ENCODE measurements at places on chromosomes 11 and 22.

GRCh38 chr11:76707293-76707825, 36.8 kb upstream of the LRRC32 start:
- DNase-seq, result no peak

DNA sequence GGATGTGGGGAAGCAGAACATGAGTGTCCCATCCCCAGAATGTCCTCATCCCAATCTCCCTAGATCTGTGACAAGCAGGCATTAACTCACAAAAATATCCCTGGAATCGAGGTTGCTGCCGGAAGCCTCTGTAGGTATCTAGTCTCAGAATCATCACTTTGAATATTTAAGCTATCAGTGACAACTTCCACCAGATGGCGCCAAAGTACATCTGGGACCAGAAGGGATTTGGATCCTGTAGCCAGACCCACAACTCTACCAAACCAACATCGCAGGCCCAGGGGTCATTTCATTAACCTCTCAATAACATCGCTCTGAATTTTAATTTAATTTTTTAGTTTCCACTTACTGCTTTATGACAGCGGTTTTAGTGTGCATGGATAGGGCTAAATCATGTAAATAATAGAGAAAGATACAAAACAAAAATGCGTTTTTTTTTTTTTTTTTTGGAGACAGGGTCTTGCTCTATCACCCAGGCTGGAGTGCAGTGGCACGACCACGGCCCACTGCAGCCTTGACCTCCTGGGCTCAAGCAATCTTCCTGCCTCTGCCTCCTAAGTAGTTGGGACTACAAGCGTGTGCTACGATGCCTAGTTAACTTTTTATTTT, 1.1 kb upstream of the EXT2 start:
- DNase-seq, result peak; percentile 89

- no peak for DNase-seq
These were observed 309.2 kb downstream of the FAT3 start for GRCh38 chr11:92533657-92534335.

DNA sequence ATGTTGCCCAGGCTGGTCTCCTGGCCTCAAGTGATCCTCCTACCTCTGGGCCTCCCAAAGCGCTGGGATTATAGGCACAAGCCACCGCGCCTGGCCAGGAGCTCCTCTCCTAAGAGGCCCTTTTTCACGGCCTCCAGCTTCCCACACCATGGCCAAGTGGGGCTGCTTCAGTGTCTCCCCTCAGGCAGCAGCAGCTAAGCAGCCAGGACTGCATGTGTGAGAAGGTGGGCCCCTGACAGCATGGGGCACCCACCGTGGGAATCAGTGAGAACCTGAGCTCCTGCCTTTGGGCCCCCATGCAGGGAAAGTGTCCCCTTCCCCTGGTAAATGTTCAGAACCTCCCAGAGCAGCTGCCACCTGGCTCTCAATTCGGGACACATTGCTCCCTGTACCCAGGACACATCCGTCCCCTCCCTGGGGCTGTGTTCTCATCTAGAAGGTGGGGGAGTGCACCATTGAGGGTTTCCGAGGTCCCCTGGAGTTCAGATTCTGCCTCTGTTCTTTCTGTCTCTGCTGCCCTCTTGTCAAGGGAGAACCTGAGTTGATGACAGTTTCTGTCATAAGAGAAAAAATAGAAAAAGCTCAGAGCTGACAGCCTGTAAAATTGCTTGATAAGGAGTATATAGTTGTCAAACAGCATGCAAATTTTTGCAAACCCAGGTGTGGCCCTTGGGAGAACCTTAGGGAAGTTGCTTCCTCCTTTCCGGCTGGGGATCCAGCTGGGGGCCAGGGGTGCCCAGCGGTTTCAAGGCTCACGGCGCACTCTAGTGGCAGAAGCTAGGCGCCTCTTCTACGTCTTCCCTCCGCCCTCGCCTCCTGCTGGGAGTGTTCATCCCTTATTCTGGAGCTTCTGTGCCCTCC, 29.7 kb downstream of the FAM83F start:
- DNase-seq, result peak; percentile 73

DNA sequence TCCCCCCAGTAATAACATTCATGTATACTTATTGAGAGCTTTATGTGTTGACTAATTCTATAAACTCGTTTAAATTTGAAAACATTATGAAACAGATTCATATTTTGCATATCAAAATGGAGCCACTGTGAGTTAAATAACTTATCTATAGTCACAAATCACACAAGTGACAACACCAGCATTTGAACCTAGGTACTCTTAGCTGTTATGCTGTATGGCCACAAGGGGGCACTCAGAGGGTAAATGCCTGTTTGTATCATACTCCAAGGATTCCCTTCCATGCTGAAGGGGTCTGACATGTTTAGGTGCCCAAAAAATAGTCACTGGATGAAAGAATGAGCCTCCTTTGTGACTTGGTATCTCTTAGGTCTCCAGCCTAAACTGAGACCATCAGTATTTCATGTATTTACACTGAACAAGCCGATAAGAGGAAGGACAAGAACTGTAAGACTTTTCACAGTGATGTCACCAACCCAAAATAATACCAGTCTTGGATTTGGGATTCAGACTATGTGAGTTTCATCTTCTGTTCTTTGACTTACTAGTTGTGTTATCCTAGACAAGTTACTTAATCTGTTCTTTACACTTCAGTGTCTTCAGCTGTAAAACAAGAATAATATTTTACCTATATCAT, 12.2 kb upstream of the OR52D1 start:
- peak; percentile 76 for DNase-seq

GRCh38 chr11:113675003-113675561, 31.0 kb downstream of the TMPRSS5 start:
- no peak for DNase-seq

- DNase-seq, result no peak
These were observed 92.6 kb downstream of the RCN1 start for GRCh38 chr11:32183512-32183911.

- no peak for DNase-seq
These were observed 47.5 kb upstream of the GALNT18 start for GRCh38 chr11:11669233-11669846.

DNA sequence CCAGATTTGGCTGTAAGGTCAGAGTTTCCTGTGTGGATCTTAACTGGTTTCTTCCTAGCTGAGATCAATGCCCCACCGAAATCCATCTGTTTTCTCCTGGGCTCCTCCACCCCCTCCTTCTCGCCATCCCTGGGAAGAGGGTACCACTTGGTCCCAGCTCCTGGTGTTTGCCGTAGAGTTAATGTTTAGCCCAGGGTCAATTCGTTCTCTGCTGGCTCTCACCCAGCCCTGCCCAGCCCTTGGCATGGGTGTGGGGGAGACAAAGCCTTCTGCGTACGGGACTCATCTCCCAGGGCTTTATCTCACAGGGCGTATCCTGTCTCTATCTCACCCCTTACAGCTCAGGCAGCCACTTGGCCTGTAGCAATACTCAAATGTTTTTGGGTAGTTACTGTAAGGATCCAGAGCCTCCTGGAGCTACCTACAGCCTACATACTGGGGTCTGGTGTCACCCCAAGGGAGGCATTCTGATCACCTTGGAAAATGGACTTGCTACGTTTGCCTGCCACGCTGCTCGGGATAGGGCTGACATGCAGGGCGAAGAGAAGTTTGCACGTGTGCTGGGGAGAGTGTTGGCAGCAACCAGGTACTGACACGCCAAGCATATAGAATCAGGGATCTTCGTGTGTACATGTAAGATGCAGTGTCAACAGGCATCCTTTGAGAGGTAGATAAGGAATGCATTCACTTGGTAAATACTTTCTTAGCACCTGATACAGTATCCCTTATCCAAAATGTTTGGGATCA, 66.1 kb downstream of the SCN3B start:
- DNase-seq, result peak; percentile 2

GRCh38 chr11:134380785-134381184, 31.3 kb downstream of the B3GAT1 start:
- no peak for DNase-seq

- no peak for DNase-seq
These were observed 4.4 kb downstream of the MUC5AC start for GRCh38 chr11:1162138-1162475.

Measured in hematopoietic multipotent progenitor cell treated with erythropoietin and hydrocortisone succinate and interleukin-3 and kit ligand, for 8 days (in vitro differentiated cells).